ENCODE measurements at places on chromosomes 16 and 17.

DNA sequence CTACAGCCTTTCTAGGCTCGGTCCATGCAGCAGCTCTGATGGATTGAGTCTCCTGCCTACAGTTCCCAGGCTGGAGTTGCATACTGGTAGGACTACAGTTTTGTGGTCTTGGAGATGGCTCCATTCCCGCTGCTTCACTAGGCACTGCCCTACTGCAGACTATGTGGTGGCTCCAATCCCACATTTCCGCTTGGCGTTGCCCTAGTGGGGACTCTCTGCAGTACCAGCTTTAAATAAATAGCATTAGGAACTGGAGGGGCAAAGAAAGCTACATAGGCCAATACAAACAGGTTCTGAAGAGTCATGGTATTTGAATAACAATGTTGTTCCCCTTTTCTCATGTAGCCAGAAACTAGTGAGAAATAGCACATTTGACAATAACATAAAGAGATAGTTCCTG lies 5.4 kb upstream of the GOSR2 start:
- no peak for DNase-seq

- no peak for DNase-seq
Observed at GRCh38 chr17:47009759-47010594, 30.9 kb upstream of the RPRML start.

DNA sequence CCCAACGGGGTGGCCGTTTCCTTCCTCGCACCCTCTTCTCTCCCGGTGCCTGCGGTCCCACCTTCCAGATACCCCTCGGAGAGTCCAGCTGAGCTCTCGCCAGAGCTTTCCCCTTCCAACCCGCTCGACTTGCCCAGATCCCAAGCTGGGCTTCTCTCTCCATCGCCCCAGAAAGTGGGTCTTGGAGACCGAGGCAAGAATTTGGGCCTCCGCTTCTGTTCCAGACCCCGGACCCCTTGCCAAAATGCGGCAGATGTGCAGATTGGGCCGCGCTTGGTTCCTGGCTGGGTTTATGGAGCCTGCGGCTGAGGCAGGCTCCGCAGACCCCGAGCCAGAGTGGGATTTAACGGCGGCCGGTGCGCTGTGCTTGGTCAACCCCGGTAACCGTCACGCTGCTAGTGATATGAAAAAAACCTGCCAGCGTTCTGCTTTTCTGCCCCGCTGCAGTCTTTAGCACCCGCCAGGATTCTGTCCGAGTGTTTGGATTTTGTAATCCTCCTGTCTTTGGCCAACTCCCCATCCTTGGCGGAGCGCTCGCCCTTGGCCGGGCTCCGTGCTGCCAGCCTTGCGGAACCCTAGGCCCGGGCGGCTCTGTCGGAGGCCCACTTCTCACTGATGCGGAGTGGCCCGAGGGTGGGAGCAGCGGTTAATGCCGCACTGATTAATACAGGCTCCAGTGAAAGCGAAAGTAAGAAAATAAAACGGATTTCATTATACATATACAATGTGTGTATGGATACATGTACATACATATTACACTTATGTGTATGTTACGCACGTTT lies 754 bp upstream of the SLFN11 start:
- DNase-seq: no peak

DNA sequence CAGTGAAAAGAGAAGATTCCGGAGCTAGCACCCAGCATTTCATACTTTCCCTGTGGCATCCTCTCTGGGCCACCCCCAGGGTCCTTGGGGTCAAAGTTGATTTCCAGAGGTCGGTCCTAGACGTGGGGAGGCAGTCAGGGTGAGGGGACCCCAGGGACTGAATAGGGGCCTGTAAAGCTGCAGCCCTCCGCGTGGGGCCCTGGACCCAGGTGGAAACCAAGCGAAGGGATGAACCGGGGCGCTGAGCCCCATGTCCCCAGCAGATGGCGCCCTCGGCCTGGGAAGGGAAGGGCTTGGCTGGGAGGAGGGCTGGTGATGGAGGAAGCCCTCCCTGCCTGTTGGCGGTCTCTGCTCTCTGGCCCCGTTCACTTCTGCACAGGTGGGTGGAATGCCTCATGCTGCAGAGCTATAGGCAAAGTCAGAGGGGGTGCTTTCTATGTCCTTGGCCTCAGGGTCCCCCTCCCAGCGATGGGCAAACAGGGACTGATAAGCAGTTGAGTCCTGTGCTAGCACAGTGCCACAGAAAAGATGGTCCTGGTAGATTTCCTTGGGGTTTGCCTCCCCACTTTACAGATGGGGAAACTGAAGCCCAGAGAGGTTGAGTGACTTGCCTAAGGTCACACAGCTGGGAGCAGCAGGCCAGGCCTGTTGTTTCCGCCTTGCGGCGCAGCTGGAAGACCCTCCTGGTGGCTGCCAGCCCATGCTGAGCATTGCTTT lies 163.4 kb upstream of the CIBAR2 start:
- DNase-seq: peak; percentile 78

- DNase-seq: no peak
Observed at GRCh38 chr17:42518755-42519545, 17.1 kb upstream of the NAGLU start.

- DNase-seq: no peak
Observed at GRCh38 chr17:44971776-44972483, 3.8 kb upstream of the C1QL1 start.

DNA sequence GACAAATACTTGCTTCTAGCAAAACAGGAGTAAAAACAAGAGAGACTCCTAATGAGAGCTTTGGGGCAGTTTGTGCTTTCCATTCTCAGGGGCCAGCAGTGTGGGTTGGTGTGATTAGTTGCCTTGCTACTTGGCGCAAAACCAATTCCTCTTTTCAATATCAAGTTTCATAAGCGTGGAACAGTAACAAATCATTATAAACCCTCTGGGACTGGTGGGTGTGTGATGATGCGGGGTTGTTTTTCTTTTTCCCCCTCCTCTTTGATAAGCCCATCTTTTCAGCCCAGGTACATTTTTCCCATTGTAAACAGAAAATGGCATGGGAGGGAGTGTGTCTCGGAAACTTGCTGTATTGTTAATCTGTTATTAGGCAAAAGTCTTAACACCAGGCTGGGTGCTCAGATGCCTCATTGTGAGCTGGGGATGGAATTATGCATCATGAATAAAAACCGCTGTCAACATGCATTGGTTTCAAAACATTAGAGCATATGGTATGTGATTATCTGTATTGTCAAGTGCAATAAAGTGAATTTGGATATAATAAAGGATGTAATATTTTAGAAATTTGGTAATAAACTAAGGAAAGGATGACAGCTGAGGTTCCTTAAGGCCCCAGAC lies 166.4 kb downstream of the CCDC182 start:
- DNase-seq: peak; percentile 25

DNA sequence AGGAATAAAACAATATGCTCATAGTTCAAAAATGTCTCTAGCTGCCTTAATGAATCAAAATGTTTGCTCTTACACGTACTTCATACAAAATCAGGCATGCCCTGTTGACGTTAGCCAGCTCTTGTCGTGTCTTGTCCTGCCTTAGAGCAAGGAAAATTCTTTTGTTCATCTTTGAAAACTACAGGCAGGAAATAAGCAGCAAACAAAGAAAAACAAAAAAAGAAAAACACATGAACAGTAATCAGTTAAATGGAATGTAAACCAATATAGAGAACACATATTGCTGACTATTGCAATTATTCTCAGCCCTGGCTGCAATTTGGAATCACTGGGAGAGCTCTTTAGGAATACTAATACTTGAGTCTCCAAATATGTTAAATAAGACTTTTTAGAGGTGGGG lies 1.7 kb downstream of the CAPNS2 start:
- DNase-seq: no peak

Data from amygdala (tissue), 56 donors.